ENCODE measurements at places on chromosomes 12 and 14.

DNA sequence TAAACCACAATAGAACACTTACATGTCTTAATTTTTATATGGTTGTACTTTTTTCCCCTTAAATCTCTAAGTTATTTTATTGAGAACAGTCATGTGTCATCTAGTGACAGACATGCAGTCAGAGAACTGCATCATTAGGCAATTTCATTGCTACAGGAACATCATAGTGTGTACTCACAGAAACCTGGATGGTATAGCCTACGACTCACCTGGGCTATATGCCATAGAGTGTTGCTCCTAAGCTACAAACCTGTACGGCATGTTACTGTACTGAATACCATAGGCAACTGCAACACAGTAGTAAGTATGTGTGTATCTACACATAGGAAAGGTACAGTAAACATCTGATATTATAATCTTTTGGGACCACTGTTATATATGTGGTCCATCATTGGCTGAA is 557.6 kb downstream of the PRKD1 start:
- no peak for DNase-seq

DNA sequence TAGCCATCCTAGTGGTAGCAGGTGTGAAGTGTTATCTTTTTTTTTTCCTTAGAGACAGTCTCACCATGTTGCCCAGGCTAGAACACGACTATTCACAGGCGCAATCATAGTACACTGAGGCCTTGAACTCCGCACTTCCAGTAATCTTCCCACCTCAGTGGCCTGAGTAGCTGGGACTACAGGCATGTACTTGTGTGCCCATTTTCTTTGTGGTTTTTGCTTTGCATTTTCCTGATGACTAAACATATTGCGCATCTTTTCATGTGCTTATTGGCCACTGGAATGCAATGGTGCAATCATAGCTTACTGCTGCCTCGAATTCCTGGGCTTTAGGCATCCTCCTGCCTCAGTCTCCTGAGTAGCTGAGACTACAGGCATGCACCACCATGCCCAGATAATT is 33.3 kb upstream of the GCH1 start:
- no peak for DNase-seq

- DNase-seq, result no peak
Measured at GRCh38 chr12:68461645-68462044, 129.5 kb upstream of the MDM1 start.

GRCh38 chr12:131902332-131903241 is 8.2 kb downstream of the ULK1 start:
- no peak for DNase-seq

Data from stimulated activated CD4-positive, alpha-beta T cell treated with anti-CD3 and anti-CD28 coated beads, Interleukin-12 subunit alpha, Interleukin-12 subunit beta, amount 100 ng/mL, for 24 hours (primary cell).